Left lung (tissue), 14 donors: ENCODE measurements at places on chromosomes 3 and 15. TPM values are rescaled to one million over a fixed set of nuclear protein-coding genes. Genes with fewer than 3 reads are reported as not detected.

GRCh38 chr3:123586131-123586530 lies 1.3 kb upstream of the HACD2 start:
- no peaks in the 10 kb centered on the region for H3K27me3 ChIP-seq
- H3K4me1 ChIP-seq: peaks cover 27% of the 10 kb centered on the region
- DNase-seq: peak; percentile 51
- H3K36me3 ChIP-seq: peaks cover 15% of the 10 kb centered on the region
- H3K4me3 ChIP-seq: peak overlapping the region; percentile 86

The CFAP20DC gene
- 1.4 TPM for total RNA-seq

- H3K27ac ChIP-seq: no peak overlapping the region
- no peaks in the 10 kb centered on the region for H3K4me1 ChIP-seq
- no peak for DNase-seq
- no peak overlapping the region for H3K4me3 ChIP-seq
- no peaks in the 10 kb centered on the region for H3K27me3 ChIP-seq
These were observed 104.1 kb upstream of the GOLGA8J start for GRCh38 chr15:29978411-29979382.

GRCh38 chr3:194001-194400 lies 2.6 kb upstream of the CHL1 start:
- no peak for DNase-seq
- no peak overlapping the region for H3K4me3 ChIP-seq
- H3K27me3 ChIP-seq: peaks cover 28% of the 10 kb centered on the region
- H3K27ac ChIP-seq: no peak overlapping the region

DNA sequence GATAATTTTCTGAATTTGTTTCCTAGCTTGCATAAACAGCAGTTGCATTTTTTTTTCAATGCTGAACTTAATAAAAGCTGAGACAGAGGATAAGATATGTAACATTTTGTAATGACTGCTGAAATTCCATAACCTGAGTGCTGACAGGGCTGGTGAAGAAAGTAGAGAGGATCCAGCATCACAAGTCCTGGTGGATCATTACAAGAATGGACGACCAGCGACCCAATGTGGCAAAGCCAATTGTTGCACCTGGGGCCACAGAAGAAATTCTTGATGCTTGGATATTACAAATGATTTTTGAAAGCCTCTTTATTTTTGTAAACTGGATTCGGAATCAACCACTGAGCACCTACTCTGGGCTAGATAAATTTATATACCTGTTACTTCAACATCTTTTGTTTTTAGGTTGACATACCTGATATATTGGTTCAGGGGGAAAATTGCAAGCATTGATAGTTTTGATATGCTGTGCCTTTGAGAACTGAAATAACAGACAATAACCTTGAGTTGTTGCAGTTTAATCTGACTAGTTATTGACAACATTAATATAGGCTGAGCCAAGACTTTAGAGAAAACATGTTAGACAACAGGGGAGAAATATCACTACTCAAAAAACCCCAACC lies 3.9 kb upstream of the ACTL6A start:
- H3K4me1 ChIP-seq: peaks cover 3% of the 10 kb centered on the region
- no peak overlapping the region for H3K4me3 ChIP-seq
- peak; percentile 60 for DNase-seq
- H3K36me3 ChIP-seq: no peaks in the 10 kb centered on the region

DNA sequence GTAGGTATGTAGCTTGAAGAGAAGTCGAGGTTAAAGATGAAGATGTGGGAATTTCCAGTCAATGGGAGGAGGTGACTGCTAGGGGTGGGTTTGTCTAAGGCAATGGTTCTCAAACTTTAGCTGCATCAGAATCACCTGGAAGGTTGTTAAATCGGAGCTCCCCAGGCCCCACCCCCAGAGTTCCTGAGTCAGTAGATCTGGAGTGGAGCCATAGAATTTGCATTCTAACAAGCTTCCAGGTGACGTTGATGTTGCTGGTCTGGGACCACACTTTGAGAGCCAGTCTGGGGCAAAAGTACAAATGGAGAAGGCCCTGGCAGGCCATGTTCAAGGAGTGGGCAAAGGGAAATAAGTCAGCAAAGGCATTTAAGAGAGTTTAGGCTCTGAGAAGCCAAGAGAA lies 69.1 kb downstream of the CMTM8 start:
- H3K27ac ChIP-seq: no peak overlapping the region
- H3K36me3 ChIP-seq: no peaks in the 10 kb centered on the region
- no peaks in the 10 kb centered on the region for H3K27me3 ChIP-seq
- no peak overlapping the region for H3K4me3 ChIP-seq
- peaks cover 16% of the 10 kb centered on the region for H3K4me1 ChIP-seq

DNA sequence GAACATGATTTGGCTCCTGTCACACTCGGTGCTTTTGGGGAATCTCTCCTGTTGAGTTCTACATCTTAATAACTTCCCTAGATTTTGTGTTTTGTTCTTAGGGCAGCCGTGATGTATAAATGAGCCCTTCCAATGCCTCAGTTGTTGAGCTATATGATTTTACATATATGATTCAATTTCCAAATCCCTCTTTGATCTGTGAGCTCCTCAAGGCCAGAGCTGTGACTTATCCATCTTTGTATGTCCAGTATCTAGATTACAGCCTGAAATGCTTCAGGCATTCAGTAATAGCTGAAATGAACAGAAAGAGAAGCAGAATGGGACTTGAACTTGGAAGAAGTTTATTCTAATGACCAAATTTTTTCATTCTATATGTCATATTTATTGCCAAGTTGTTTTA lies 26.6 kb downstream of the CGGBP1 start:
- peak overlapping the region; percentile 6 for H3K4me3 ChIP-seq
- H3K27ac ChIP-seq: peak overlapping the region; percentile 62
- no peaks in the 10 kb centered on the region for H3K36me3 ChIP-seq
- peaks cover 34% of the 10 kb centered on the region for H3K4me1 ChIP-seq
- DNase-seq: no peak

- no peak overlapping the region for H3K4me3 ChIP-seq
- H3K36me3 ChIP-seq: no peaks in the 10 kb centered on the region
- H3K4me1 ChIP-seq: no peaks in the 10 kb centered on the region
- DNase-seq: no peak
These were observed 14.8 kb downstream of the P3H2 start for GRCh38 chr3:190105876-190106275.

The CDV3 gene
- total RNA-seq: 162 TPM

DNA sequence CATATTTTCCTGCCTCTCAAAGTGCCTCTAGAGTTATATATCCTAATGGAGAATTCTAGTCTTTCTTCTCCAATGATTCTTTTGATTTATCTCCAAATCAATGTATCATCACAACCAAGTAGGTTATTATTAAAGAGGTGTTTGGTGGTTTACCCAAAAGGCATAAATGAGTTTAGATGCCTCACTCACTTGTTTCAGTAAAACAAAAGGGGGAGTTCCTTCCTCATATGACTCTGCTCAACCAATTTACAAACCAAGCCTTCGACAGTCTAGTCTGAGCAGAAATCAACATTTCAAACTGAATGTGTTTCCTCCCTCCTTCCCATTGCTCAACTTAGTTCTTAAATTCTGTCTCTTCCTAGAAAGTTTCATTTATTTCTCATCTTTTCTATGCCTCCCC lies 116.5 kb downstream of the TNIK start:
- no peaks in the 10 kb centered on the region for H3K36me3 ChIP-seq
- H3K4me3 ChIP-seq: no peak overlapping the region
- DNase-seq: no peak
- H3K27ac ChIP-seq: no peak overlapping the region

DNA sequence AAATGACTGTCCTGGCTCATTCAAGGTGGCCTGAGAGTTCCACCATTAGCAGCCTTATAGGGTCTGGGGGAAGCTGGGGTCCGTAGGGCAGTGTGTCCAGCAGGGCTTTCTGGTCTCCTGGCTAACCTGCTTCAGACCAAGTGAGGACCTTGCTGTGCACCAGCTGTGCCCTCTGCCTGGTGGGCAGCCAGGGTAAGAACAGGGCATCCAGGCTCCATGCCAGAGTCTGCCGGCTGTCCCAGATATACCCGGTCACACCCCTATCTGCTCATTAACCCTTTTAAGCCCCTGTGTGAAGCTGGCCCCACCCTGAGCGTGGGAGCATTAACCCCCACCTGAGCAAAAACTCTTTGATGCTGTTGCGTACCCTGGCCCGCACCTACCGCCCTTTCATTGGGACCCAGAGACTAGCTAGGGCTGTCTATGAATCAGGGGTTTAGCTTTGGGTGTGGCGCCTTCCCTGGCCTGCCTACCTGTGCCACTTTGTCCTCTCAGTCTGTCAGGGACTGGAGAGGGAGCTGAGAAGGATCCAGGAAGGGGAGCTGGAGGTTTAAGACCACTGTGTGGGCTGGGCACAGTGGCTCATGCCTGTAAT lies 17.6 kb downstream of the SEMA3F start:
- H3K4me3 ChIP-seq: no peak overlapping the region
- DNase-seq: no peak
- no peak overlapping the region for H3K27ac ChIP-seq
- H3K27me3 ChIP-seq: no peaks in the 10 kb centered on the region
- peaks cover 45% of the 10 kb centered on the region for H3K4me1 ChIP-seq
- peaks cover 6% of the 10 kb centered on the region for H3K36me3 ChIP-seq

DNA sequence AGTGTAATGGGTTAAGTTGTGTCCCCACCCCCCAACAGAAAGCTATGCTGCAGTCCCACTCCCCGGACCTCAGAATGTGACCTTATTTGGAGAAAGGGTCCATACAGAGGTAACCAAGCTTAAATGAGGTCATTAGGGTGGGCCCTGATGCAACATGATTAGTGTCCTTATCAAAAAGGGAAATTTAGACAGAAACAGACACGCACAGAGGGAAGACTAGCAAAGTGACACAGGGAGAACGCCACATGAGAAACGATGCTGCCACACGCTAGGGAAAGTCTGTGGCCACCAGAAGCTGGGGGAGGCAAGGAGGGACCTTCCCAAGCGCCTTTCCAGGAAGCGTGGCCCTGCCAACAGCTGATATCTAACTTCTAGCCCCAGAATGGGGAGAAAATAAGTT lies 65.4 kb downstream of the RPN1 start:
- peaks cover 9% of the 10 kb centered on the region for H3K27me3 ChIP-seq
- no peak for DNase-seq
- H3K4me1 ChIP-seq: no peaks in the 10 kb centered on the region
- H3K27ac ChIP-seq: no peak overlapping the region

DNA sequence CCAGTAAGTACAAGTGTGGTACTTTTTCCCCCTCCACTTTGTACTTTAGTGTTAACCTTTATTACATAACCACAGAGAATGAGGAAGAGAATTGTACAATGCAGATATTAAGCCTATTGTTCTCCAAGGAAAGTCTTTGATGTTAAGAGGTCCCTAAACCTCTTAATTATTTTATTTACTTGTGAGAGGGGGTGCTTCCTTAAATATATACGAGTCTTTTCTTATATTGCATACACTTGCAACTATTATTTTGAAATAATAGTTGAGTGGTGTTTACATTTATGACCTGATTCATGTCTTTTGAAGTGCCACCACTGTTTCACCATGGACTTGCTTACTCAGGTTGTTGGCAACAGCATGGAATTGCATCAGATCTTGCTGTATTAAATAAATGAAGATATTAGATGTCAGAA lies 10.1 kb downstream of the USP3 start:
- no peaks in the 10 kb centered on the region for H3K27me3 ChIP-seq
- peak overlapping the region; percentile 77 for H3K27ac ChIP-seq
- peak; percentile 56 for DNase-seq
- peaks cover 99% of the 10 kb centered on the region for H3K4me1 ChIP-seq

- no peaks in the 10 kb centered on the region for H3K4me1 ChIP-seq
- H3K4me3 ChIP-seq: no peak overlapping the region
- no peaks in the 10 kb centered on the region for H3K36me3 ChIP-seq
- no peak for DNase-seq
- no peaks in the 10 kb centered on the region for H3K27me3 ChIP-seq
These were observed 332.8 kb downstream of the NLGN1 start for GRCh38 chr3:173730391-173730790.

DNA sequence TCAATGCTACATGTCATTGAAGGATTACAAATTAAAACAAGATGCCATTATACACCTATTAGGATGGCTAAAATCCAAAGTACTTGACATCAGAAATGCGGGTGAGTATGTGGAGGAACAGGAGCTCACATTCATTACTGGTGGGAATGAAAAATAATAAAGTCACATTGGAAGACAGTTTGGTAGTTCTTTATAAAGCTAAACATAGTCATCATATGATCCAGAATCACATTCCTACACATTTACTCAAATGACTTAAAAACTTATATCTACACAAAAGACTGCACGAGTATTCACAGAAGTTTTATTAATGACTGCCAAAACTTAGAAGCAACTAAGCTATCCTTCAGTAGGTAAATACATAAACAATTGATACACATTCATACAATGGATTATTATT lies 147.2 kb downstream of the ISL2 start:
- no peak overlapping the region for H3K27ac ChIP-seq
- H3K4me1 ChIP-seq: no peaks in the 10 kb centered on the region
- H3K4me3 ChIP-seq: no peak overlapping the region
- H3K36me3 ChIP-seq: no peaks in the 10 kb centered on the region
- H3K27me3 ChIP-seq: no peaks in the 10 kb centered on the region

DNA sequence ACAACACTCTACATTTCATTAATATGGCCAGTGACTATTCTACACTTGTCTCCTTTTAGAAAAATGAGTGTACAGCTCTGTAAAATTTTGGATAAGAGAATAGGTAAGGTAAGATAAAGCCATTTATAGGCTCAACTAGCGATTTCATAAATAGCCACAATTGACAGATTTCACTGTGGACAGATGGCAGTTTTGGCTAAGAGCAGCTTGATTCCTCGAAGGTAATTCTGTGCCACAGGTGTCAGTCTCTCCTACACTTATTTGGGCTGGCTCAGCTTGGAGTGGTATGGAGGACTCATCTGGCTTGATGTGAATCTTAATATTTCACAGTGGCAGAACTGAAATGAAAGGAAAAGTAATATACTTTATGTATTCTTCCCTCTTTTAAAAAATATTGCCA lies 536.7 kb upstream of the TBL1XR1 start:
- no peaks in the 10 kb centered on the region for H3K36me3 ChIP-seq
- no peak for DNase-seq
- no peaks in the 10 kb centered on the region for H3K27me3 ChIP-seq

The AGTR1 gene
- 7.4 TPM for total RNA-seq

The GABRA5 gene
- not detected for total RNA-seq

The ZNF620 gene
- total RNA-seq: 5.5 TPM

DNA sequence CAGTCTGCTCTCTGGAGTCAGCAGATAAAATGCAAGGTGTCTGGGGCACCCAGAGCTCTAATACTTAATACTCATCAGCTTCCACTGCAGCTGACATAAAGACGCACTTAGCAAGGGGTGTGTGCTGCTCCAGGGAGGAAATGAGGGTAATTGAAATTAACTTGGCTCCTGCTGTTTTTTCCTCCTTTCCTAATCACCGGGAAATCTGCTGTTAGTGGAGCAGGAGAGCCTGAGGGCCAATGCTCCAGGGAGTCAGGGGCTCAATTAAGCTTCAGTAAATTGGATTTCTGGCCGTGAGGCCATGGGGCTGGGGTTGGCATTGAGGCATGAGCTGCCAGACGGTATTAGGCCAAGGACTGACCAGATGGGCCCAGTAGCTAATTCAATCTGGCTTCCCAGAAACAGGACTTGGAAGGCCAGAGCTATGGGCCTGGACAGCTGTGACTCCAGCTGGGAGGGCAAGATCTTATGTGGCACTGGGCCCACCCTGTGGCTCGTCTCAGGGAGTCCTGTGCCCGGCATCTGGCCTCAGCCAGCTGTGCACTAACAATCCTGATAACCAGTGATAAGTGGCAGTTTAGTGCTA lies 30.7 kb upstream of the CHRNB4 start:
- no peaks in the 10 kb centered on the region for H3K27me3 ChIP-seq
- no peak overlapping the region for H3K4me3 ChIP-seq
- DNase-seq: no peak
- no peaks in the 10 kb centered on the region for H3K4me1 ChIP-seq

The NANOGP8 gene
- 0.60 TPM for total RNA-seq

The CCDC39 gene
- not detected for total RNA-seq

GRCh38 chr15:68962465-68962864 lies 32.1 kb downstream of the SPESP1 start:
- H3K4me1 ChIP-seq: no peaks in the 10 kb centered on the region
- DNase-seq: no peak
- H3K27ac ChIP-seq: no peak overlapping the region
- no peak overlapping the region for H3K4me3 ChIP-seq
- H3K27me3 ChIP-seq: no peaks in the 10 kb centered on the region
